Suppressor macrophage treated with lipopolysaccharide for 1 hour (primary cell): ENCODE measurements at places on chromosomes 1 and 21.

GRCh38 chr1:40270152-40270834, 12.3 kb downstream of the ZMPSTE24 start:
- DNase-seq, result no peak

- no peak for DNase-seq
Observed at GRCh38 chr1:15968172-15968571, 7.7 kb downstream of the ZBTB17 start.

- DNase-seq, result no peak
Observed at GRCh38 chr21:22225299-22225698, 1227.1 kb downstream of the NCAM2 start.

GRCh38 chr1:100360790-100361510, 8.6 kb downstream of the CDC14A start:
- DNase-seq, result no peak

GRCh38 chr1:188584119-188584518, 1755.4 kb downstream of the PLA2G4A start:
- DNase-seq, result no peak

DNA sequence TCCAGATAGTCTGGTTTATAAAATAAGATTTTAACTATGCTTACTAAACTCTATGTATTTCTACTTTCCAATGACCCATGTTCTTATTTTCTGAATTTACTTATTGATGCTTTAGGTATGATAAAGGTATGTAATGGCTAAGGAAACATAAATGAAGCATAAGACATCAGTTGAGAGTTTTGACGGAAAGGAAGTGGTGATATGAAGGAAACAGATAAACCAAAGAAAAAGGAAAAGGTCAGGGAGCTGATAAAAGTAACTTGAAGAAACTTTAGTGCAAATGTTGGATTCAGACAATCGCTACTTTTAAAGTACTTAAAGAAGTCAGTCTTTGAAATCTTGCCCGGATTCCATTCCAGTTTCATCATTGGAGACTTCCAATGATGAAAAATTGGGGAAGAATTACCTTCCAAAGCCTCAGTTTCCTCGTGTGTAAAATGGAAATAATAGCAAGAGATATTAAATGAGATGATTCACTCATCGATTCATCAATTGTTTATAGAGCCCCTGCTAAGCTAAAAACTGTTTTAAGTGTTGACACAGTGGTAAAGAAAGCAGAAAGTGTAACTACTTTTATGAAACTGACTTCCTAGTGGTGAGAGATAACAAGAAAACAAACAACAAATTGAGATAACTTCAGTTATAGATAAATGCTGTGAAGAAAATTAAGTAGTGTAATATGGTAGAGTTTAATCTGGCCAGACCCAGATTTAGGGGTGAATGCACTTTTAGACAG, 10.6 kb downstream of the PTPRC start:
- DNase-seq, result no peak

GRCh38 chr1:212488436-212489283, 55.9 kb downstream of the NENF start:
- peak; percentile 99 for DNase-seq
